GM04503 (cell line): ENCODE measurements at places on chromosomes 6 and 20.

GRCh38 chr6:24766680-24767462 is 7.9 kb upstream of the GMNN start:
- no peak for DNase-seq

DNA sequence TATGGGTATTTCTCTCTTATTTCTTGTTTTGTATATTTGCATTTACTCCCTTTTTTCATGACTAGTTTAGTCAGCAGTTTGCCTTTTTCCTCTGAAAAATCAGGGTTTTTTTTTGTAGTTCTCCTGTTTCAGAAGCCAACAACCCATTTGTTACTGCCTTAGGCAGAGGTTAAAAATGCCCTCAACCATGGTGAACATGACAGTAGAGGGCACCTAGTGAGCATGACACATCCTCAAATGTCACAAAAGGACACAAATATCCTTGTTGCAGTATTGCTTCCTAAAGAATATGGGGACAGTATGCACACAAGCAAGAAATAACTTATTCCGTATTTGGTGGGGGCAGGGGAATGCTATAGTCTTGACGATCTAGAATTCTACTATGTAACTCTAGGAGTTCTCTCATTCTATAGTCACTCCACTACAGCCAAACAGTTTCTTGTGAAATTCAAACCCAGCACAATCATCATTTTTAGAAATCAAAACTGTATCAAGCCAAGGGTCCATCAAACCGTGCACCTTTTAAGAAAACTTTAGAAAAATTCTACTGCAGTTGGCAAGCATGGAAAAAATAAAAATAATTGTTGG is 47.0 kb downstream of the GOPC start:
- no peak for DNase-seq

DNA sequence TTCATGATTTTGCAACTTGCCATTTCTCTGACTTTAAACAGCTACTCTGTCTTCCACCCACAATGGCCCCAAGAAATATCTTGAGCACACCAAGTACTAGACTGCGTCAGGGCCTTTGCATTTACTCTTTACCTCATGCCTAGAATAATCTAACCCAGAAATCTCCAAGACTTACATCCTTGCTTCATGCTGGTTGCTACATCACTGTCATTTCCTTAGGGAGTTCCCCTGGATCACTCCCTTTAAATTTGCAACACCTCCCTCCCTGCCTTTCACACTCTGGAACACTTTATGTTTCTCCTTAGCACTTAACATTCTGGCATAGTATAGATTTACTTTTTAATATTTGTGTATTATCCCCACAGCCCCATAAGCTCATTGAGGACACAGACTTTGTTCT is 4.9 kb upstream of the ELOVL5 start:
- DNase-seq = no peak

DNA sequence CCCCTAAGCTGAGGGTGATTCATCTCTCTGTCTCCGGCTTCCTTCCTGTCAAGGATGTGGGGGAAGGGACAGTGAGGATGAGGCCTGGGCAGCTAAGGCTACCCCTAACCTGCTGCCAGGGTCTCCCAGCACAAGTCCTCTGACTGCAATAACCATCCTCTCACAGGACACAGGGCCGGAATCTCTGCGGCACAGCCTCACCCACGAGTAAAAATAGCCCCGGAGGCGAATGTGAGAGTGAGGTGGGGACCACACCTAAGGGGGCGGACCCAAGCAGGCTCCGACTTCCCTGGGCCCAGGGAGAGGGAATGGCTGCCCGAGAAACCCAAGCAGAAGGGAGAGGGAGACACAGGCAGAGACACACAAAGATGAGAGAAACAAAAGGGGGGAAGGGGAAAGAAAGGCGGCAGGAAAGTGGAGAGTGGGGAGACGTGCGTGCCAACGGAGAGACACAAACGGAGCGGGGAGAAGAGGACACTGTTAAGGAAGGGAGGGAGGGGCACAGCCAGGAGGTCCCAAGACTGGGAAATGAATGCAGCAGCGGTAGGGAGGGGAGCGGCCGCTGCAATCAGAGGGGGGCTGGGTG is 1.4 kb downstream of the CLIC1 start:
- DNase-seq = no peak

GRCh38 chr6:68975816-68976215 is 340.7 kb downstream of the ADGRB3 start:
- no peak for DNase-seq

DNA sequence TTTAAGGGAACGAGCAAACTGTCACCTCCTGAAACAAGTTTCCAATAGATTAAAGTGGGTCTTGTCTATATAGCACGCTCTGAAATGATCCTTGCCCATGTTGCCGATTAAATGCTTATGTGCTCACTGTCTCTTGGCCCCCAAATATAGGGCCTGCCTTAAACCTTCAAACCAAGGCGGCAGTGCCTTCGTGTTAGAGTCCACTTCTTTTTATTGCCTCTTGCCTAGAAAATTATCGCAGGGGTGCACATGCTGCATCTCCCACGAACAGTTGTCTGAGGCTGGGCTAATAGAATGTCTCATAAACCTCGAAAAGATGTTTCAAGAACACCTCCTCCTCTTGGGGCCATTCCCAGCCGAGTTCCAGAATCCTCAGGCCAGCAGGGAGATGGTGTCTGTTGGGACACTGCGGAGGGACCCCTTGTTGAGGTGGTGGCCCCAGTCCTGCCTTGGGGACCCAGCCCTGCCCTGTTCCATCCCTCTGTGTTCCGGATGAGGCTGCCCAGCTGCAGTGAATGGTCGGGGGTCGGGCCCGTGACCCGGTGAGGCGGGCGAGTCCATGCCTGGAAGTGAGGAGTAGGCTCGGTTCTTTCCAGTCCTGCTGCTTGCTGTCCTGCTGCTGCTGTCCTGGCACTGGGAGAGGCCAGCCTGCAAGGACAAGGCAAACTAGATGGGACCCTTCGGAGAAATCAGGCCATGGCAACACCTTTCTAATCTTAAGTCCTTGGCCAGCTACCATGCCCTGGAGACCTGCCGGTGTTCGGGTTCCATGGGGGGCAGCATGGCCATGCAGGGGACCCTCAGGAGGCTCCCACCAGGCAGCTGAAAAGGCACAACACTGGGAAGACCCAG is 34.7 kb upstream of the SLCO4A1 start:
- DNase-seq = no peak

DNA sequence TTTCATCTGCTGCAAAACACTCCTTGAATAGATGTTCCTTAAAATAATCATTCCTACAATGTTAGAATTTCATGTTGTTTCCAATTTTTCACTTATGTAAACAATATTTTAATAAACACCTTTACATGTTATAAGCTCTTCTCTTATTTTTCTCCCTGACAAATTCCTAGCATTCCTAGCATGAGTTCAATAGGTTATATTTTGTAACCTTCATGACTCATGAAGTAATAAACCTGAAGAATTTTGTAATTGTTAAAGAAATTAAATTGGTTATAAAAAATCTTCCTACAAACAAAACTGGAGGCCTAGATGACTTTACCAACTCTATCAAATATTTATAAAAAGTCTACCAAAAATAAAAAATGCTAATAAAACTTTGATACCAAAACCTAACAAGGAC is 66.3 kb downstream of the NT5E start:
- DNase-seq = no peak

- no peak for DNase-seq
Measured at GRCh38 chr6:106074146-106074545, 12.0 kb upstream of the PRDM1 start.

GRCh38 chr20:15317546-15318232 is 980.3 kb upstream of the FLRT3 start:
- DNase-seq = no peak

DNA sequence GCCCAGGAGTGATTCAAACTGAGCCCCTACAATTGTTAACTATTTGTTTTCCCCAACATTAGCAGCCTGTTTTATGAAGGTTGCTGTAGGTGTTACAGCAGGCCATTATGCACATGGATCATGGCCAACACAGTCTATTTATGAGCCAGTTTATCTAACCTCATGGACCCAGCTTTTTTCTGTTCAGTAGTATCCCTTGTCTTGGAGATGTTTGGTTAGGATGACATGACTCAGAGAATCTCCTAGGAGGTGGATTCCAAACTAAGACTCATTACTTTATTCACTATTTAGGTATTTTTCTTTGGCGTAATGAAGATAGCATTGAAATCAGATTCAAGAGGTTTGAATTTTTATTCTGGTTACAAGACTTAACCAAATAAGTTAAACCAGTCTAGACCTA is 62.8 kb upstream of the TFB1M start:
- peak; percentile 78 for DNase-seq

DNA sequence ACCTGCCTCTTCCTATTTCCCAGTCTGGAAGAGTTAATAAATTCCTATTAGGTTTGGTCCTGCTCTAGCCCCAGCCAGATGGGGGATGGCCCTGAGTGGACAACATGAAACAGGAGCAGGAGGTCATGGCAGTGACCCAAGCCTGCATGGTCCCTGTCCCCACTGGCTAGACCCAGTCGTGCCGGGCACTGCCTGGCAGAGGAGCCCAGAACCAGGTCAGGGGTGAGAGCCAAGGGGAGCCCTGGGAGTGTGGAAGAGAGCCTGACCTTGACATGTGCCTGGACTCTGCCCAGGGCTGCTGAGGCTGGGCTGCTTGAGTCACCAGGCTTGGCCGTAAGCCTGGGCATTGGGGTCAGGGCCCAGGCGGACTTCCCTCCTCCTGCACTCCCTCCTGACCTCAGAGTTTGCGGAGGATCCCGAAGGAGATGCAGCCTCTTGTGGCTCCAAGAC is 3.6 kb downstream of the AVP start:
- peak; percentile 50 for DNase-seq

- DNase-seq = no peak
Measured at GRCh38 chr6:38020593-38020992, 201.1 kb downstream of the ZFAND3 start.

DNA sequence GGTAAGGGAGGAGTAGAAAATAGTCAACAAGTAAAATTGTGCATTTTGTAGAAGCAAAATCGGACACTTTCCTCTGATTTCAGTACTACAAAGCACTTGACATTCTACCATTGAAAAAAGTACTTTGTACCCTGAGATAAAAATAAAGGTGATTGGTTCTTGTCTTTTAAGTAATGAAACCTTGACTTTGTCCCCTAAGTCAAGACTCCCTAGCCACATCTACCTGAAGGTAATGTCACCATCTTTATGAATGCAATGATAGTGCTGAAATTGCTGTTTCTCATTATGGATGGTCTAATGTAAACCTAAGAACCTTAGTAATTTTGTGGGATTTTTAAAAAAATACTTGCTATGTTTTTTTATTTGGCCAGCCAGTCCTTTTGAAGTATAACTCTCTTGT is 2.4 kb upstream of the MAN1A1 start:
- DNase-seq = no peak

DNA sequence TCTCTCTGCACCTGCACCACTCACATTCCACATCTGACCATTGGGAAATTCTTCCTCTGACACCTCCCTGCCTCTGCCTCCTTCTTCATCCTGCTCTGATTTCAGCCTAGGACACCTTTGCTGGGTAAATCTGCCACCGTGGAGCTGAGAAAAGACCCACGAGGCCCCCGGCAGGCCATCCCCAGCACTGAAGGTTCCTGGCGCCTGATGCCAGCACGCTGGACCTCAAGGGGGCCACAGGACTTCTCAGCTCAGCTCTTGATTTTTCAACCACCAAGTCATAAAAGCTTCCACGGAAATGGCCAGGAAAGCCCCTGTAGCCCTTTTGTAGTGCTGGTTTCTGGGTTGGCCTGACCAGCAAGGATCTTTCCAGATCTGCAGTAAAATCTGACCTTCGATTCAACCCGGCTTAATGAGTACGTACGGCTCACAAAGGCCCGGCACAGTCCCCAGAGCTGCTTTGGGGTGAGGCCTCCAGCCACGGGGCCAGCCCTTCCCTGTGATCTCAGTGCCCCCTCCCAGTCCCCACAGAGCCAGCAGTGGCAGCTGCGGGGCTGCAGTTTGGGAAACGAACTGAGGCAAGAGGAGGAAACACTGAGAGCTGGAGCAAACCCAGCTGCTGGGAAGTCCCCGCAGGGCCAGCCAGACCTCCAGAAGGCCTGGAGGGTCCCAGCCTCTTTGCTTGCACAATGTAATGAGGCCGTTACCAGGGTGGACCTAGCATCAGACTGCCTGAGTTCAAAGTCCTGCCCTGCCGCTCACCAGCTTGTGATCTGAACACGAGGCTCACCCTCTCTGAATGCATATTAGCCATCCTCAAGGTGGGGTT is 157.5 kb downstream of the BMP7 start:
- DNase-seq = no peak

- peak; percentile 42 for DNase-seq
Measured at GRCh38 chr6:16901782-16902181, 140.5 kb upstream of the ATXN1 start.

DNA sequence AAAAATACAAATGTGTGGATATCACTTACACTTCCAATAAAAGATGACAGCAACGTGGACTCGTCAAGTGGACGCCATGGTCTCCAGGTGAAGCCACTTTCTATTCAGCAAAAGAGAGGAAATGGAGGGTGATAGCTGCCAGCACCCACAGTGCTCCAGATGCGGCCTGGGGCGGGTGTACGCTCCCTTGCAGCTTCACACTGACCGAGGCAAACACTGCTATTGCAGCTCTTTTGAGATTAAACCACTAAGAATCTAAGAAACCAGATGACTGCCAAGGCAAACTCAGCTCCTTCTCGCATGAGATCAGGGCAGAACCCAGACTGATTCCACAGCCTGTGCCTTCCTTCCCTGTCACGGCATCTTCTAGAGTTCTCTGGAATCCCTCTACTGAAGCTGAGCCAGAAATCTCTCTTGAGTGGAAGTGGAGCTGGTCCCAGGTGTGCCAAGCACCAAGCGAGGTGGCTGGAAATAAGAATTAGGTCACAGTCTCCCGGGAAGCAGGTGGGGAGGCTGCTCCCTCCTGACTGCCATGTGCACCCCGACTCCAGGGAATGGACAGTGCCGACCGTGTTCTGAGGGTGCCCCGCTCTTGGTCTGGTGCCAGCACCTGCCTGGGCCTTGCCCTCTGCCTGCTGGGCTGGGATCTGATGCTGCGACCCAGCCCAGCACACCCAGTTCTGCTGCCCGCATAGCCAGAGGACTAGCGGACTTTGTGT is 90.1 kb upstream of the AFDN start:
- DNase-seq = no peak

GRCh38 chr6:13139119-13139518 is 189.2 kb downstream of the TBC1D7 start:
- DNase-seq = no peak

DNA sequence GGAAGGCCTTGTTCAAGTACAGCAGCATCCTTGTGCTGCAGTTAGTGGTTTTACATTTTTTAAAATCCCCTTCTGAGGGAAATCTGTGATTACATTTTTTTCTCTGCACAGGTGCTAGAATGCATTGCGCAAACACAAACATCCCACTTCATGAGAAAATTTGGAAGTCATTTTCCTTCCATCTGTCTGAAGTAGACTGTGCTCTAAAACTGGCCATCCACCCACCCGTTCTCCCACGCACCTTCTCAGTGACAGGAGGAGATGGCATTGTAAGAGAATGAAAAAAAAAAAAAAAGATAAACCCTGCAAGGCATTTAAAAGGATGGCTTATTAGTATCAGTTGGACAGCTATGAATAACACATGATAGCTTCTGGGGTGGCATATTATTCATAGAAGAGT is 65.0 kb downstream of the SOBP start:
- DNase-seq = no peak

GRCh38 chr20:41045671-41046070 is 17.0 kb downstream of the TOP1 start:
- DNase-seq = no peak

GRCh38 chr20:53492212-53492611 is 101.4 kb downstream of the ZNF217 start:
- no peak for DNase-seq
